ENCODE measurements at places on chromosomes 4 and X.

DNA sequence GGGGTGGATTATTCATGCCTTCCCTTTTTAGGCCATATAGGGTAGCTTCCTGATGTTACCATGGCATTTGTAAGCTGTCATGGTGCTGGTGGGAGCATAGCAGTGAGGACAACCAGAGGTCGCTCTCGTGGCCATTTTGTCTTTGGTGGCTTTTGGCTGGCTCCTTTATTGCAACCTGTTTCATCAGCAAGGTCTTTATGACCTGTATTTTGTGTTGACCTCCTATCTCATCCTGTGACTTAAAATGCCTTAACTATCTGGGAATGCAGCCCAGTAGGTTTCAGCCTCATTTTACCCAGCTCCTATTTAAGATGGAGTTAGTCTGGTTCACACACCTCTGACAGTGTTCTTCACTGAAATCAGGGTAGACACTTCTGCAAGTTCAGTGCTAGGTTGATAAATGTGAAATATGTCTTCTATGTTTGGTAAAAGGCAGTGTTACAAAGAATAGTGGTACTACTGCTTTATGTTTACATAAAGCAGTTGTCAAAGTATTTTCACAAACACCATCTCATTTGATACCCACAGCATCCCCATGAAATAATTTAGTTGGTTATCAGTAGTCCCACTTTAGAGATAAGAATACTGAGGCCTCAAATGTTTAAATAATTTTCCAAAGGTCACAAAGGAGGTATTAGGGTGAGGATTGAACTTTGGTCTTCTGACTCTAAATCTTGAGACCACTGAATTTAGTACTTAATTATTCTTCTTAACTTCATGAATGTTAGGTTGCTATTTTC is 77.1 kb upstream of the C4orf54 start:
- DNase-seq, result no peak

GRCh38 chr4:44086753-44087152 is 361.9 kb downstream of the KCTD8 start:
- DNase-seq, result no peak

- no peak for DNase-seq
Measured at GRCh38 chr4:68342134-68342533, 7.8 kb downstream of the YTHDC1 start.

DNA sequence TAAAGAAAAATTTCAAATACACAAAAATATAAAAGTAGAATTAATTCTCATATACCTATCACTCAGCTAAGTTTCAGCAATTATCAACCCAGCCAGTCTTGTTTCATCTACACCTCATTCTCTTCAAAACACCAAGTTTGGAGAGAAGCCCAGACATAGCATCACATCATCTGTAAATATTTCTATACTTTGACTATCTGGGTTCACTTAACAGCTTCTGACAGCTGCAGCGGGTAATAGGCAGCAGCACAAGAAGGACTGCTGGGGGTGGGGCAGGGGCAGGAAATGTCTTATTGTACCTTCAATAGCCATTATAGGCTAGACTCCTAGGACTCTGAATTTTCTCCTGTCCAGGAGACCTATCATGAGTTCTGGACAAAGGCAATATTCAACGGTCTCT is 54.1 kb downstream of the PHF8 start:
- no peak for DNase-seq

GRCh38 chr4:6963139-6963611 is 53.5 kb downstream of the TBC1D14 start:
- no peak for DNase-seq

- no peak for DNase-seq
Measured at GRCh38 chr4:123386609-123387008, 10.0 kb upstream of the SPRY1 start.

DNA sequence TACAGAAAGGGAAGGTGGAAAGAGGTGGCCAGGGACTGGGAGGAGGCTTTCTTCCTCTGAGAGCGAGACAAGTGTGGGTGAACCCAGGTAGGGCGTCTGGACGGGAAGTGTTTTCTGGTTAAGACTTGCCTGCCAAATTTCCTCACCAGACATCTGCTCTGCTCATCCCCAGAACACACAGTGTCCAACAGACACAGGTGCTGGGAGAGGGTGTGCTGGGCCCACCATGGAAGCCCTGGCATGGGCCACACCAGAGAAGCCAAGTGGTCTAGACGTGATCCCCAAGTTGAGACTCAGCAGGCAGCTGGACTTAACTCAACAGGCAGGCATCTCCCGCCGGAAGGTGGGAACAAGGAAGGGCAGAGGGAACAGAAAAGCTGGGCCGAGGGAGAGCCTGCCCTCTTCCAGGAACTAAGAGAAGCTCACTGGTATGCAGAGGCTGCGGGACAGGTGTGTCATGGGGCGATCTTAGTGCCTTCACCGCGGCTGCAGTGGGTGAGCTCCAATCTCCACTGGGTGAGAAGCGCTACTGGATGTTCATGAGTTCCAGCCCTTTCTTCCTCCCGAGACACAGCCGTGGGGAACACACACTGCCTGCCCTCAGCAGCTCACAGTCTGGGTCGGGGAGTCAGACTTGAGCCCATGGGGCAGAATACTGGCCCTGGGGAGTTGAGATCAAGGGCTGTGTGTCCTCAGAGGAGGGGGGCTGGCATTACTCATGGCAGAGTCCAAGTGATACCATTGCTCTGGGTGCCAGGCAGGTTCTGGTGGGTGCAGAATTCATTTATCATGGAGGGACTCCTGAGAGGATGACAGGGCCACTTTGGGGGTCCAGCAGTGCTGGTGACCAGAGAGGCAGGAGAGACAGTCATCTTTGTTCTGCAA is 110.2 kb downstream of the CPZ start:
- no peak for DNase-seq

- no peak for DNase-seq
Measured at GRCh38 chr4:125123570-125124109, 191.1 kb upstream of the FAT4 start.

DNA sequence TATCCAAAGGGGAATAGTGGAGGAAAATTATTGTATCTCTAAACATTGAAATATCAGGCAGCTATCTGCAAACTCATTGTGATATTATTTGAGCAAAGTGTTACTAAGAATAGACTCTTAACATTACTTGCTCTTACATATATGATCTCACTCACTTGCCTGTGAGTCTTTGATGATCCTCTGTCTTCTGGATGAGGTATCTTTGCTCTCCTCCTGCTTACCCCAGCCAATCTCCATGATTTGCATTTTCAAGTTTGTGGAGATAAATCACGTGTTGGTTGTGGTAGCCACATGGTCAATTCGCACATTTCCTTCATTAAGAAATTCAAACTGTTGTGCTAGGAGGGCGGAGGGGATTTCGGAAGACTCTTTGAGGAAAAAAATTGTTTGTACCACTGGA is 169.9 kb upstream of the S100G start:
- DNase-seq, result no peak

GRCh38 chrX:130267956-130268448 is 697 bp downstream of the ZNF280C start:
- no peak for DNase-seq

DNA sequence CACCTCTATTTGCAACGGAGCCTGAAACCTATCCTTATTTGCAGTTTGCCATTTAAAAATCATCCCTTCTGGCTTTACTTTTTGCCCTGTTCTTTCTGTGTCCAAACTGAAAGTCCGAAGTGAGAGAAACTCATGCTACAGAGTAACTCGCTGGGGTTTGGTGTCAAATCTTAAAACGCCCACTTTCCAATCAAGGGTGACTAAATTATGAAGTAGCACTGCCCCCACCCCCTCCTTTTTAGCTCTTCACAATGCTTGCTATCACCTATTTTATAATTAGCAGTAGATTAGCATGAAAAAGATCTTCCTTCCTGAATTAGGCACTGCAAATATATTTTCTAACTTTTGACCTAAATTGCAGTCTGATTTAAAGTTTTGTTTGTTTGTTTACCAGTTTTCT is 52.5 kb downstream of the VGLL1 start:
- DNase-seq, result no peak

- DNase-seq, result no peak
Measured at GRCh38 chr4:155877971-155878370, 11.9 kb upstream of the ASIC5 start.

- DNase-seq, result no peak
Measured at GRCh38 chrX:12972878-12973560, 1.9 kb upstream of the TMSB4X start.

- DNase-seq, result no peak
Measured at GRCh38 chr4:2756691-2757350, 685 bp upstream of the TNIP2 start.

DNA sequence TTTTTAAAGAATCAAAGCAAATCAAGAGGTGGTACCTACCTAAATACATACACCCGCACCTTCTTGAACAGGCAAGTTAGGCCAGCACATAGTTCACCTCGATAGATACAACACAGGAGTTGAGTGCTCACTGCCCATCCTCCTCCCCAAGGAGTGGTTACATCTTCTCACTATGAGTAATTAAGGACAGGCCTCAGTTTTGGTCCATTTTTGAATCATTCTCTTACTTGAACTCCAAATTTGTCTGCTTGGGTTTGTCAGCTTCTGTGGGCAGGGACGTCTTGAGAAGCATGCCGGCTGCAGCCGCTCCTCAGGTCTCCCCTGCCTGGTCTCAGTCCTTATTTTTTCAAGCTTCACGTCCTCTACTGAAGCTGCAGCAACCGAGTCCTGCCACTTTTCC is 190.6 kb upstream of the RBPJ start:
- no peak for DNase-seq

GRCh38 chr4:52574036-52574435 is 85.1 kb downstream of the USP46 start:
- no peak for DNase-seq

DNA sequence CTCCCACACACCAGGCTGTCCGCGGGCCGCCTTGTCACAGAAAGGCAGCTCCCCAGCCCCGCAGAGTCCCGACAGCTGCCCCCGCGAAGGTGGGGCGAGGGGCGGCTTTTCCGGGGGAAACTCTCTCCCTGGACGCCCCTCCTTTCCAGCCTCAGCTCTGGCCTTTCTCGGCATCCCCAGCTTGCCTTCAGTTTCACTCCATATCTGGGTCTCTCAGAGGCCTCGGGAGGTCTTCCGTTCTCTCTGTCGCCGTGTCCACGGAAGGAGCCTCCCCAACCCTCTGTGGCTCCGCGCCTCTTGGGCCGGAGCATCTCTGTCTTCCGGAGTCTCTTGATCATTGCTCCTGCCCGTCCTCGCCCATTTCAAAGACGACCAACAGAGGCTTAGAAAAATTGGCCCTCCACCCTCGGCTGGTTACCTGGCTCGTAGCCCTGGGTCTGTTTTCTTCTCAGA is 6.1 kb upstream of the MSX1 start:
- no peak for DNase-seq

DNA sequence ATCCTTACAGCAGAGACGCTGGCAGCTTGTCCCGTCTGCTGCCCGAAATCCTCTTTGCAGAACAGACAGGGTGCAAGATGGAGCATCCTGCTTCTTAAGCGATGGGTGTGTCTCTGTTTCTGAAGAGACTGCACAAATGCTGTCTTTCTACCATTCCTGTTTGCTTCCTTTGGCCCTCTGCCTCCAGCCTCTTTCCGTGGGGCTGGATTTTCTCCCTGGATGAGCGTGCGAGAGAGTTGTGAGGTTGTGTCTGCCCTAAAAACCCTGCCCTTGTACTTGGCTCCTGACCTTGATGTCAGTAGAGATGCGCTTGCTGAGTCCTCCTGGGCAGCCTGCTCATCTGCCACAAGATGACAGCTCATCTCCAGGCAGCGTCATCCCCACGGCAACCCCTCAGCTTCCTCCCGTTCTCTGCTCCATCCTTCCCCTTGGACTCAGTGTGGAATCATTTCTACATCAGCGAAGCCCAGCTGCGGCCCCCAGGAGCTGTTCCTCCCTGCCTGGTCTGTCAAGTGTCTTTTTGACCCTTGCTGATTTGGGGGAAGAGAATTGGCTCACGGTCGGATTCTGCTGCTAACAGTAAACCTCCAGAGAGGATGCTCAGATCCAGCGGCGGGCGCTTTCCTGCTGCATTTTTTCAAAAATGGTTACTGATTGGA is 246.2 kb downstream of the ASMT start:
- DNase-seq, result no peak

GRCh38 chr4:14361084-14361483 is 641.2 kb upstream of the CPEB2 start:
- DNase-seq, result no peak

GRCh38 chrX:109187473-109188168 is 294.3 kb downstream of the GUCY2F start:
- no peak for DNase-seq

DNA sequence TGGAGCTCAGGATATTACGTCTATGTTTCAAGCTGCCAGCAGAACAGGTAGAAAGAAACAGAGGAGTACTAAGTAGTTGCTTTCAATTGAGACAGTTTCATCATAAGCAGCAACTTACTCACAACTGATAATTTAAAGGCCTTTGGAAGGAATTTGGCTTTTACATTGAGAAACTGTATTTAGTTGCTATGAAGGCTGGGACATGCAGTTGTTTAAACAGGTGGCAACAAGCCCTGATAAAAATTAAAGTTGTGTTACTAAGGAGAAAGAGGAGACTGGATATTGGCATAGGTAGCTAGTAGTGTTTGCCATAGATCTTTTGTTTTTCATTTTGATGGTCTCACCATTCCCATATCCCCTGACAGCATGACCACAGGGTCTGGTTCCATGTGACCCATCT is 18.4 kb downstream of the MID1IP1 start:
- no peak for DNase-seq

- DNase-seq, result no peak
Measured at GRCh38 chrX:46645614-46646013, 72.0 kb downstream of the CHST7 start.

GRCh38 chrX:73855546-73855945 is 292.5 kb downstream of the CHIC1 start:
- DNase-seq, result peak; percentile 5

GRCh38 chr4:134201216-134202161 is at the start of gene PABPC4L:
Gene PABPC4L, minus strand, starts transcription at chr4:134201789. Its CDS starts 770 bp downstream, at chr4:134201019.
- no peak for DNase-seq

- DNase-seq, result no peak
Measured at GRCh38 chr4:99447079-99447478, 11.9 kb upstream of the ADH7 start.

DNA sequence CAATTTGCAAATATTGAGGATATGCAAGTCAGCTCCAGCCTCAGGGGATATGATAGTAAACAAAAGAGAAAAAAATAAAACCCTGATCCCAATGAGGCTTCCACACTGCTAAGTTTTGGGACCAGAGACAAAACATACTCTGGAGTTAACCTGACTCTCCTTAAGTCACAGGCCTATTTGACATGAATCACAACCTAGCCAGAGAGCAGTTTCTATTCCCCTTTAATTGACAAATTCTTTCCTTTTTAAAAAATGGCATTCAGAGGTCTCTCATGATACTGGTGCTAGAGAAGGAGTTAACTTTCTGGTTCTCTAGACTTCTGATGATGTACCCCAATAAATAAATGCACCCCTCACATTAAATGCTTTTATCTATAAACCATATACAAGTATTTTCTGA is 8.8 kb downstream of the ACSL1 start:
- DNase-seq, result no peak

DNA sequence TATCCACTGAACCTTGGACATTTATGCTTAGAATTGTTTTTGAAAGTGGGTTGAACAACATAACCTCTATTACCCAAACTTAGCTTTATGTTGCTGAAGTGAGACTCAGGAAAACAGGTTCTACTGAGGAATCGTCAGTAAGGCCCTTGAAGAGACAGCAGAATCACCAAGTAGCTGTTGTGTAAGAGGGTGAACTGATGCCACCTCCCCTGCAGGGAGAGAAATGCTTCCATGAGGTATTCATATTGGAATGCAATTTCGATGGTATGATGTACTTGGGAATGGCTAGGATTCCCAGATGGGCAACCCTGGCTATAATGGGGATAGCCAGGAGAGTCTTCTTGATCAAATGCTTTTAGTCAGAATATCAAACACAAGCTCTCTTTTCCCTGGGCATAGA is 4.1 kb upstream of the SCRG1 start:
- DNase-seq, result no peak

- no peak for DNase-seq
Measured at GRCh38 chrX:42708222-42708621, 69.7 kb downstream of the PPP1R2C start.

Data from NCI-H1048 (cell line).